ENCODE measurements at places on chromosomes 13 and 19.

DNA sequence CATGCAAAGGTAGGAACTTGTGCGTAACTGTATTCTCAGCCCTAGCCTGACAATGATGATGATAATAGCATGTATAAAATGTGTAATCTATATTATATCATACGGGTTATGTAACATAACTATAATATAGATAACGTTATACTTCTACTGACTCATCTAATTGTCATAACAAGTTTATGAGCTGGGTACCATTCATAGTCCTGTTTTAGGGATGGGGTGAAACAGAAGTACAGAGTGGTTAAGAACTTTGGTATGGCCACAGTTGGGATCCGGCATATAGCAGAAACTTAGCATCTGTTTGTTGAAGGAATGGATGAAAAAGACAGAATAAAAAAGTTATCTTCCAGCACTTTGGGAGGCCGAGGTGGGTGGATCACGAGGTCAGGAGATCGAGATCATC lies 5.2 kb downstream of the CTU1 start:
- DNase-seq = no peak

- no peak for DNase-seq
These were observed 85.6 kb downstream of the SLC25A15 start for GRCh38 chr13:40875044-40875443.

DNA sequence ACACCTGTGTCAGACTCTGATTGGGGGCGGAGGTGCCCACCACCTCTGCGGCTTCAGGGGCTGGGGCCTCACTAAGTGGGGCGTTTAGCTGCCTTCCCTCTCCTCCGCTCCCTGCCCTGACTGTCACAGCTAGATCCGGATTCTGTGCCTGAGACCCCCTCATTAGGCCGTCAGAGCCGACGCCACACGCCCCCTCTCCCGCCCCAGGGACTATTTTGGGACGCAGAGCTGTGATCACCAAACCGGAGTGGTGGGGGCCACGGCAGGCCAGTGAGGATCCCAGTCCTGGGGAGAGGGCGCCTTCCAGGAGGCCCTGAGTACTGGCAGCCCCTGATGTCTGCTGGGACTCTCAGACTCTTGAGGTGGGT lies 762 bp downstream of the KANK3 start:
- DNase-seq = no peak

DNA sequence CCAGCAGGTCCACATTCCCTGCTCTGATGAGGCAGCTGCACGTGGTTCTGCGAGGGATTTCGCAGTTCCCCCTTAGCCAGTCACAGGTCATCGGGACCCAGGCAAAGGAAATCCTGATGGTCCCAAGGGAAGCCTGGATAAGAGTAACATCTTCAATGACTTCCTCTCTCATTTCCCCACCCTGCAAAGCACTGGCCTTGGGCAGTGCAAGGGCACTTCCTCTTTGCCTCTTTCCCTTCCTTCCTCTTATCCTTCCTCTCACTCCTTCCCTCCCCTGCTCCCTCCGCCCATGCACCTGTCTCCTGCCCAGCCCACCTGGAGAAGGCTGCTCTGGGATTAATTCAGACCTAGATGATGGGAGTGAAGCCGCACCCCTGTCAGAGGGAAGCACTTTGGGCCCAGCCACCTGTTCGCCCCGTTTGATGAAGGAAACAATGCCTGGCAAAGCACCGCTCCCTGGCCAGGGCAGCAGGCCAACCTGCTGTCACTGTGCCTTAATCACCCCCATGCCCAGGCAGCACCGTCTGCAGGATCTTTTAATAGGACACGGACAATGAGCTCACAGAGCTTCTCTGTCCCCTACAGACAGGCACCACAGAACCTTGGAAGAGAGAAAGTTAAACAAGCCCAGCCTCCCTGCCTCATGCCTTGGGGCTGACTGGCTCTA lies 113.5 kb upstream of the PABPC3 start:
- no peak for DNase-seq

DNA sequence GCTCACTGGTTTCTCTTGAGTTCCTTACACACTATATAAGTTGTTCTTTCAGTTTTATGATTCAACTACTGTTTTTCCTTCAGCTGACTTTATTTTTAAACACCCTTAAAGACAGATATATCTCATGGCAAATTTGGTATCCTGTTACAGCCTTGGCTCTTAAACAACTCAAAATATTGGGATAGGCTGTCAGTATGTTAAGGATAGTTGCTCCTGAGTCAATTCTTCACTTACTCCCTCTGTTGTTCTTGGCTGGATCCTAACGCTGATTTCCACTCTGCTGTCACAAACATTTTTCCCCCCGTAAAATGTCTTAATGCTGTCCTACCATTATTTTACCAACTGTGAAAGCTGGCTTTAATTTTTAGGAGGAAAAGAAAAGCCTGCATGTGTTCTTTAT lies 1.2 kb downstream of the KCNRG start:
- DNase-seq = no peak

DNA sequence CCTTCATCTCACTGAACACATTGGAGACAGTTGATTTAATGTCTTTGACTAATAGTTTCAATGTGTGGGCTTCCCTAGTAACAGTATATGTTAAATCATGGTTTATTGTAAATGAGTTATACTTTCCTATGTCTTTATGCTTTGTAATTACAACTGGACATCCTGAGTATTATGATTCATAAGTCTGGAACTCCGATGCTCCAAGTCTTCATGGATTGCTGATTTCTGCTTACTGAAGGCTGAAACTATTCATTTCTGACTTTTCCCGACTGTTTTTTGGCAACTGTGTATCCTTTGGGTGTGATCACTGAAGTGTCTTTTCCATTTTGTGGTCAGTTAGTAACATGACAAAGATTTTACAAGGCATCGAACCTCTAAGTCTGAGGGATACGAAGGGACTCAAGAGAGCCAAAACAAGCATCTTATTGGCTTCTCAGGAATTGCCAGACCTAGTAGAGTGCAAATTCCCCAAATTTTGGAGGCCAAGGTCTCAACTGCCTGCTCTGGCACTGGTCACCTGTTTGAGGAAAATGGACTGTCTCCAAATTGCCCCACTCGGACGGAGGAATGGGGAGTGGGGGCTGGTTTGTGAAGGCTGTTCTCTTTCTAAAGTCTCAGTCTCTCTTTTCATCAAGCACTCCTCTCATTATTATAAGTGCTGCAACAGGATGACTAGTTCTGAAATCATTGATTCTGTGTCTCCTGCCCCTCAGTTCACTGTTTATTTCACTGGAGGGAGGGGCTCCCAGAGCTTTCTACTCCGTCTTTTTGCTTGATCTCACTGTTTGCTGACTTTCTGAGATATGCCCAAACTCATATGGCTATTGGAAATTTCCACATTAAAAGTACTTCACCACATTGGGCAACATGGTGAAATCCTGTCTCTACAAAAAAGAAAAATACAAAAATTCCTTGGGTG lies 20.2 kb upstream of the CD70 start:
- no peak for DNase-seq

DNA sequence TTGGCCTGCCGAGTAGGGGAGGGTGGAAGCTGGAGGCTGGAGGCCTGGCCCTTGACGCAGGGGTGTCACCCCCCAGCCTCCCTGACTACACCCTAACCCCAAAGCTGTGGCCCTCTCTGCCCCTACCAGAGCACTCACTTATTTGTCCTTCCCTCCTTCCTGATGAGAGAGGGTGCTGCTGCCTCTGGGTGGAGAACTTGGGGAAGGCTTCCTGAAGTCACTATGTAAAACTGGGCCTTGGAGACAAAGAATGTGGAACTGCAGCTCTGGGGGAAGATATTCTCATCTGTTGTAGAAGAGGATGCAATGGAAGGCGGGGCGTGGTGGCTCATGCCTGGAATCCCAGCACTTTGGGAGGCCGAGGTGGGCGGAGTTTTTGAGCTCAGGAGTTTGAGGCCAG lies 485.2 kb downstream of the ZNF536 start:
- DNase-seq = no peak

DNA sequence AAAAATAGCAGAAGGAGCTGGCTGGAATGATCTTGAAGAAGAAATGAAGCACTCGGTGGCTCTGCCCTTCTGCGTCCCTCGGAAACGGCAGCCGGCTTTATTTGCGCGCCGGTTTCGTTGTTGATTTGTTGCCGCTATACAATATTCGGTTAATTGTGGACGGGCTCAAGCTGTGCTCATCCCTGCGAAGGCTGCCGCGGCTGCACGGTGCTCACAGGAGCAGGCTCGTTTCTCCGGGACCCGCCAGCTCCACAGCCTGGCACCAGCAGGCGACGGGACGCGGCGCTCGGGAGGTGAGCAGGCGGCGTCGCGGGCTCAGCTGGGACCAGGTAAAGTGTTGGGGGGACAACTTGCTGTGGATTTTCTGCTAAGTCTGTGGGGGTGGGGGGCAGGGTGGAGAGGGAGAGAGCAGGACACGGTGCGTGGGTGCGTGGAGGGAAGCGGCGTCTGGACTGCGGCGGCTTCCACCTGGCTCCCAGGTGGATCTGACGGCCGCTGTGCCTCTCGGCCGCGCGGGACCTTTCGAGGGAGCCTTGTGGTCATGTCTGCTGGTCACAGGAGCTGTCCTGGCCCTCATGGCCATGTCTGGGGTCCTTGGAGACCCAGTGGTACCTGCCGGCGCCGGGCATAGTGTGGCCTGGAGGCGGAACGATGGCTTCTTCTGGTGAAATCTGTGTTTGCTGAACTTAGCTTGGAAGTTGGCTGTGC lies 90.9 kb downstream of the TEX29 start:
- DNase-seq = no peak

DNA sequence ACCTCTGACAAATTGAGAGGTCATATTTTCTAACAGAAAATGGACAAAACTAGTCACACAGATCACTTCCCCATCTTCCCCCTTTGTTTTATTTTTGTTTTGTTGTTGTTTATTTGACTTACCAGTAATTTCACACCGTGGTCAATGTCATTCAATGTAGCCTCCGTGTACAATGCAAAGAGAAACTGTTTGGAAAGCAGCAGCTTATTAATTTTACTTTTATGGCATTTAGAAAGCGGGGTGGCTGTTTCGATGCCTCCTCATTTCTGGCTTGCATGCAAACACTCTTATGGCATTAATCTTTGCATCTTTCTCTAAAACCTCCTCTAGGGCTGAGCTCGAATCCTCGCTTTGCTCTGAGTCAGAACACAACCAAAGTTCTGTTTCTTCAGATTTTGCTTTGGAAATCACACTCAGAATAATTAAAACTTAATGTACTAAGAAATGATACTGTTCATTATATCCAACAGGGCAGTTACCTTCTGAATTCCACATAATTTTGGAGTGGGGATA lies 77.0 kb downstream of the ZNF536 start:
- no peak for DNase-seq

DNA sequence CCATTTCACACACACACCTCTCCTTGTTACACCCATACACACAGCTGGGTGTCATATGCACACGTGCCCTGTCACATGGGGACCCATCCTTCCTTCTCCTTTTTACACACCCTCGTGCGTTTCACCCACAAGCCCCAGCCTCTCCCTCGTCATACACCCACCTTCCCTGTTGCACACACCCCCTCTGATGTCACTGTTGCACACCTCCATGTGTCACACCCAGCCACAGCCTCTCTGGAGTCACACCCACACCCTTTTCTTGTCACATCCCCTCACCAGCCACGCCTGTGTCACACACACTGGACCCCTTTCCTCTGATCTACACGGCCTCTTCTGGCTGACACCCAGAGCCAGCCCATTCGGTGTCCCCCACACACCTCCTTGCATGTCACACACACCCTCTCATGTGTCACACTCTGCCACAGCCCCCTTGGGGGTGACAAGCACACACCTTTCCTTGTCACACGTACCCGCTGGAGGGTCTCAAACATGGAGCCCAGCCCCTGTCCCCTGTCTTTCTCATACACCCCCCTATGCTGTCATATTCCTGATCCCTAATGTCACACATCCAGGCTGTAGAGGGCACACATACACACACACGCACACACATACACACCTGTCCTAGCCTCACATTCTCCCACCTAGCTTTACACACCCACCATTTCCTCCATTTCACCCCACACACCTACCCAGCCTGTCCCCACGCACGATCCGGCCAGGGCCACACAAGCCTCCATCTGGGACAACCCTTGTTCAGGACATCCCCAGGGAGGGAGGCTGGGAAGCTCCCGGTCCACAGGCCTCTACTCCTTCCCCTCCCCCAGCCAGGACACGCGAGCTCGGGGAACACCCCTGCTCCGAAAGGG lies 1.4 kb downstream of the NOVA2 start:
- no peak for DNase-seq

DNA sequence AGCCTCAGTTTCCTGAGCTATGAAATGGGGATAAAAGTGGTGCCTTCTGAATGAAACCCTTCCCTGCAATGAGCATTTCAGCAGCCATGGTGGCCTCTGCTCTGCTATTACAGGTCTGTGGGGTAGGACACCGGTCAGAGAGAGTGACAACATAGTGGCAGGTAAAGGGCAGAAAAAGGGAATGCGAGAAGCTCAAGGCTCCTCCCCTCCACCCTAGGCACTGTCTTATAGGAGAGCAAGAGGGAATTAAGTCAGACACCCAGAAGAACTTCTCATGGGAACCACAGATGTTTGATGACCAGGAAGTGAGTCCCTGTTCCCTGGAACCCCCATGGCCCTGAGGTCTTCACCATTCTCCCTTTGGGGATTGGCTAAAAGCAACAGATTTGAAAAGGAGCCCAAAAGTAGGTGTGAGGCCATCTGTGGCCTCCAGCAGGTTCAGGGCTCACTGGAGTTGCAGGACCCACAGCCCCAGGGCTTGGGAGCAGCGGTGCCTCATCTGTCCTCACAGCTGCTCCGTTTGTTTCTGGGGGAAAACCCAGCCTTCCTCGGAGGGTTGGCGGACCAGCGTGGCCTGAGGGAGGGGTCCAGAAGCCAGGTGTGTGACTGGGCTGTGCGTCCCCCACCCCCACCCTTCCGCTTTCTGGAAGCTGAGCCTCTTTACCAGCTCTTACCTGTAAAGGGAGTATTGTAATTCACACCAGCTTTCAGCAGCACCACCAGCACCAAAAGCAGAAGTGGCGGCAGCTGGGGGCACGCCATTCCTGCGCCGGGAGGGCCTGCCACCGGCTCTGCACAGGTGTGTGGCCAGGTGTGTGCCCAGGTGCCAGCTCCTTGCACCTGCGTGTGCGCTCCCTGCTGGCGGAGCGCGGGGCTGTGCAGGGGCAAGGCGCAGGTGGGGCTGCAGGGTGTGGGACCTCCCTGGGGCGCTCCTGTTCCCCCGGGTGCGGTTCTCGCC lies 19.4 kb downstream of the IQCN start:
- DNase-seq = no peak

DNA sequence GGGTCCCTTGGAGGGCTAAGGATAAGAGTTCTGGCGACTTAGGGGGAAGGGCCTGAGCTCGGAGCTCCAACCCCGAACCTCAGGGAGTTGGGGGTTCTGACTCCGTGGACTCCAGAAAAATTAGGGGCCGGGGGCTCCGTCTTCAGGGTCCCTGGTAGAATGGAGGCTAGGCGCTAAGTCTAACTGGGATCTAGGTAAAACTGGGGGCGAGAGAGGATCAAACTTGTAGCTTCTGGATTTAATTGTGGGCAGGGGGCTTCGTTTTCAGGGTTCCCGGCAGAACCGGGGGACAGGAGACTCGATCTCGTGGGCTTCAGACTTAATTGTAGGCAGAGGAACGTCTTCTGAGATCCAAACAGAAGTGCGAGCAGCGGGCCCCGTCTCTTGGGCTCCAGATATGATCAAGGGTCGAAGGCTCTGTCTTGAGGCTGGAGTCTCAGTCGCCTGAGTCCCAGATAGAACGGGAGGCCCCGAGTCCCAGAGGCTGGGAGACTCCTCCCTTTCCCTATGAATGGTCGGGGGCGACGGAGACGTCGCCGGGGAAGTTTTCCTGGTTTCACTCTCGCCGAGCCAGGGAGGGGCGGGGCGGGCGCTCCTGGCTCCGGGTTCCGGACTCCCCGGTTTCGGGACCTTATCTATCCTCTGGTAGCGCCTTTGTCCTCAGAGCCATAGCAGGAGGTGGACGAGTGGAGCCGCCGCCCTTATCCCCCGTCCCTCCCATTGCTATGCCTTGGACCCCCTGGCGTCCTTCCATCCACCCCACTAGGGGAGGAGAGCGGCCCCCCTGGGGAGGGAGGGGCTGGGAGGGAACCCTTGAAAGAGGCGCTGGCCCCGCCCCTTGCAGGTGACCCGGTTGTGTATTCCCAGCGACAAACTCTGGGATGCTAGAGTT lies 1.3 kb downstream of the NECTIN2 start:
- DNase-seq = peak; percentile 57
